Esophagus squamous epithelium (tissue), 5 donors: ENCODE measurements at places on chromosomes 5 and 9.

GRCh38 chr5:17223367-17224185, 6.1 kb downstream of the BASP1 start:
- DNase-seq, result no peak

DNA sequence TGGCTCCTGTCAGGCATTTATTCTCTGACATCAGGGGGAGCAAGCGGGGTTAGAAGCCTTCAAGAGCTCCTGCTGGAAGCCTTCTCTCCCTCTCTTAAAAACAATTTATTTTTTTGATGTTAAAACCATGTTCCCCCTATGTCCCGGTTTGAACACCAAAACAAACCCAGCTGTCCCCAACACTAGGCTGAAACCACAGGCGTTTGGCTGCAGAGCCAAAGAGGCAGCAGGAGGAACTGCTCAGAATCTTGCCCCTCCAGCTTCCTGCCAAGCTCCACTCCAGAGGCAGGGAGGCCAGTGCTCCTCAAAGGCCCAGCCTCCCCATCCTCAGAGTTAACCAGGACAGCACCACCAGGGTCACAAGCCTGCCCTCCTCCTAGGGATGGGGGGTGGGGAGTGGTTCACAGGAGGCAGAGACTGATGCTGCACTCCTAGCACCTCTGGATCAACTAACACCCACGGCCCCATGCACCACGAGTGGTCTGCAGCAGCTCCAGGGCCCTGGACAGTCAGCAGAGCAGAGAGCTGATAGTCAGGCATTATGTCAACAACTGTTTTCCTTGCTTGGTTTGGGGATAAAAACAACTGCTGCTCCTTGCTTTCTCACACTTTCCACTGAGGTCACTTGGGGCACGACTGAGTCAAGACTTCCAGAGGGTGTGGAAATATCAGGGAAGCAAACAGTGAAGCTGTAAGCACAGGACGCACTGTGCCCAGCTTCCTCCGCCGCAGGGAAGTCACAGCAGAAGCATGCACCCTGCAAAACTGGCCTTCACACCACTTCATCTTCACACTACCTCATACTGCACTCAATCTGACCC, 96.5 kb upstream of the ADRA1B start:
- DNase-seq, result no peak

GRCh38 chr5:1526681-1527131, 2.9 kb upstream of the LPCAT1 start:
- DNase-seq, result no peak

DNA sequence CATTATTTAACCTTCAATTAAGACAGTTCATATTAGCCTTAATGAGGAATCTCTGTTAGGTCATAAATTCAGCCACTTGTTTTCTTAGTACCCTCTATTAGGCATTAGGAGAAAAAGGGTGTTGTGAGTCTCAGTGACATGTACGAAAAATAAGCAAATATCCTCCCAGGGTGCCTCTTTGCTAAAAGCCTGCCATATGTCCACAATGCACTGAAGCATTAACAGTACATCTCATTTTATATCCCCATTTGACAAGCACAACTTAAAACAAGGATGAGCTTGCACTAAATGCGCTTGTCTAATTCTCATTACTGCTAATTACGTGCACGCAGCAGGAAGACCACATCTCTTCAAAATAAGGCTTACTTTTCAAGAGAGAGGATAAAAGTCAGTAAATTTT, 48.4 kb upstream of the SRFBP1 start:
- DNase-seq, result no peak

DNA sequence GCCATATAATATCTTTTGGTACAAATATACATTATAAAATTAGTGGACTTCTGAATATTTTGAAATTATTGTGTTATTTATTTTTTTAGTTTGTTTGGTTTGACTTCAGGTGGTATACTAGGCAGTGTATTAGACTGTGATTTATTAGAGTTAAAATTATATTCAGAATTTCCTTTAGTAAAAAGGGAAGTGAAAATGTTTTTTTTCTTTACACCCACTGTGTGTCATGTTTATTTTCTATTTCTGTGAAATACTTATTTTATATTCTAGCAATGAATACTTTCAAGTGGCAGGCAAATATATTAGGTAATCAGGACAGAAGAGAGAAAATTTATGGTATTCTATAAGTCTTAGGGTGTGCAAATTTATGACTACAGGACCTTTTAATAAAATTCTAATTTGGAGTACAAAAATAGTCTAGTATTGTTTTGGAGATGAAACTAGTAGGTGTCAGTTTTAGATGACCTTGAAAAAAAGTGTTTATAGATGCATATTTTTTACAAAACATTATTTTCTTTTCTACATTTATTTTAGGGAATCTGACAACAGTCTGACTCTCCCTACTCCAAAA, 8.8 kb downstream of the CSNK1G3 start:
- DNase-seq, result no peak

DNA sequence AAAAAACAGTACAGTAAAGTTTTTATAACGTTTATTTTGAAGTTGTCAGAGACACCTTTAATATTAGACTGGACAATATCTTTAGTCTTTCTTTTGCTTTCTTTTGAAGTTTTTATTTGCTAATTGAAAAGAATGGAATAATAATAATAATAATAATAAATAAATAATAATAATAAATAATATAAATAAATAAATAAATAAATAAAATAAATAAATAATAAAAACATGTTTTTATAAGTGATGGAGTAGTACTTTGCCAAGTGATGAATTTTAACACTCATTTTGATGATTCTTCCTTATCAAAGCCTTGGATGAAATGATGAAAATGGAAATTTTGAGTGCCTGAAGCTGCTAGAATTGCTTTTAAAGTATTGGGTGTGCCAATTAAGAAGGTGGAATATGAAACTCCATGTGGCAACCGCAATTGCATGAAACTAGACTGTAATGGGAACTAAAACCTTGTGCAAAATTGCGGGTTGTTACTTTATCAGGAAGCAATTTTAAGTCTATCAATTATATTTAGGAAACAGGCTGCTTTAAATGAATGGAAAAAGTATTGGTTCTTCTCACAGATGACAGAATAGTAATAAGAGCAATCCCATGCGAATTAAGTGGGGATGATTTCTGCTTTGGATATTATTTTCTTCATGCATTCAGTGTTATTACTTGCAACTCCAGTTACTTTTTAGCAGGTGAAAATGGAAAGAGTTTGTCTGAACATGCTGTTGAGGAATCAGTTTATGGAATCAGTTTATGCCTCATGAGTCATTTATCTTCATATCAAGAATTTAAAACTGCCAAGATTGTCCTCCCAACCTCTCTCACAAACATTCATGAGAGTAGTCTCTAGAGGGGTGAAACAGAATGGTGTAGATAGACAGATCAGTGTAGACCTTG, 4.6 kb downstream of the ANXA1 start:
- DNase-seq, result no peak

DNA sequence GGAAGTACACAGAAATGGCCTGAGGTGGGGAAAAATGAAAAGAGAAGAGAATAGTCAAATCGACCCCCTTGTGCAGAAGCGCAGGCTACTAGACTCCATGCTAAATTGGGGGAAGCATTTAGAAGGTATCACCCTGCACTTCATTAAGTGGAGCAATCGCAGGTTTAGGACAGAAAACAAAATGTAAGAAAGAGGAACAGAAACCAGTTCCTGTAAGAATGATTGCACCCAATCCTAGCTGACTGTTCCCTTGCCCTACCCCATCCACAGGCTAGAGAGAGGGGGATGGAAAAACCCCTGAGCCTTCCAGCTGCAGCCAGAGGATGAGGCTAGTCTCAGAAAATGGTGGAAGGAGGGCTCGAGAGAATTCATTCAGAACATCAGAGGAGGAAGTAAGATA, 23.9 kb upstream of the PPP1R2B start:
- no peak for DNase-seq

- no peak for DNase-seq
Measured at GRCh38 chr5:119473241-119473640, 20.9 kb downstream of the HSD17B4 start.

DNA sequence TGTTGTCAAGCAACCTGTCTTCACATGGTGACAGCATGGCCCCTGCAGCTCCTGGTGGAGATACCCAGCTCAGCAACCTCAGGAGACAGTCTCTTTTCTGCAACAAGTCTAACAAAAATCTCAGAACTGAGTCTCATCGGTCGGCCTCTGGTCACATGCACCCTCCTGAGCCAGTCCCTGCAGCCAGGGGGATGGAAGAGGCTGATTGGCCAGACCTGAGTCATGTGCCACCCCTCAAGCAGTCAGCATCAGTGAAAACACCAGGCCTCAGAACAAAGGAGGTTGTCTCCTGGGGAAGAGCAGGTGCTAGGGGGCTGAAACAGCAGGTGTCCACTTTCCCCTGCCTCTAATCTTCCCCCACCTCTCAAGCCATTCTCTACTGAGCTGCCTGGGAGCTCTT, 54.4 kb downstream of the SMIM23 start:
- no peak for DNase-seq

- no peak for DNase-seq
Measured at GRCh38 chr5:32687499-32687831, 23.7 kb upstream of the NPR3 start.

- no peak for DNase-seq
Measured at GRCh38 chr5:84091127-84091799, 293.4 kb downstream of the EDIL3 start.

DNA sequence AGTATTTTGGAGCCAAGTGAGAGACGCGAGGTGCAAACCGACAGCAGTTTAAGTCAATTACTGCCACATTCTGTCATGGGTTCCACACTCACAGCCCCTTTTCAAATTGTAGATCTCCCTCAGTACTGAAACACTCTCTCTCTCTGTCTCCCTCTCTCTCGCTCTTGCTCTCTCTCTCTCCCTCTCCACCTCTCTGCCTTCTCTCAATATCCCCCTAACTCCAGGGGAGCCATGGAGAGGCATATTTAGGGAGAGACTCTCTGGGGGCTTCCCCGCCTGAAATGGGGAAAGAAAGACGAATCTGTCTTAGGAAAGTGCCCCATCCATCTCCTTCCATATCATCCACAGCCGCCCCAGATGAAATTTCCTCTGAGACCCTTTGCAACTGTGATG, 1.6 kb downstream of the BRINP1 start:
- no peak for DNase-seq
